ENCODE measurements at places on chromosomes 6 and 20.

DNA sequence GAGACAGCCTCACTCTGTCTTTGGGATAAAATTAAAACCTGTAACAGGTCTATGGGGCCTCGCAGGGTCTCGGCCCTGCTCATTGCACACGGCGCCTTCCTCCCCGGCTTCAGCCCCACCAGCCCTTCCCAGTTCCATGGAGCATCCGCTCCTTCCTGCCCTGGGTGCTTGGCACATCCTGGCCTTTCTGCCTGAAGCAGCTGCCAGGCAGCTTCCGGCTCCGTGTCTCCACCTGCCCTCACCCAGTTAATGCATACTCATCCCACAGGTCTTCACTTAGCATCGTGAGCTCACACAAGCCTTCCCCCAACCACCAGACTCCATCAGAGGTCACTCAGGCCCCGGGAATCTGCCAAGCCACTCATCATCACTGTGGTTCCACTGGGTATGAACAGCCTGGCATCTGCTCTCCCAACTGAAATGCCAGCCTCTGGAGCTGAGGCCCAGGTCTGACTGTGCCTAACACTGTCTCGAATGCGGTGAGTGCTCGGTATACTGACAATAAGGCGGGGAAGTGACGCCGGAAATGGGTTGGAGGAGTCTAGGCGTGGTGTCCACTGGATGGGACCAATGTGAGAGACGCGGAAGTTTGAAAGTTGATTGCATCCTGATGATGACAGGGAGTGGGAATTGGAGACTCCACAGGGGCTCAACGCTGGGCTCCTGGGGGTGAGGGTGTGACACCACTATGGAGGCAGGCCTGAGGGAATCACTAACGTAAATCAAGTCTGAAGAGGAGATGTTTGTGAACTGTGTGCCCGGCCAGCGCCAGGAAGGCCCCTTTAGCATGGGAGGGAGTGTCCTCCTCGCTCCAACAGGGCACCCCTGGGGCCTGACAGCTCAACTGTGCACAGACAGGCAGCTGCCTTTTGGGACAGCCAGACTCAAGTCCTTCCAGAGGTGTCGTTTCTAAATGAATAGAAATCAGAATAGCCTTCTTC is 245.8 kb downstream of the TTLL2 start:
- DNase-seq = no peak

GRCh38 chr6:32982702-32983492 is 14.5 kb downstream of the BRD2 start:
- no peak for DNase-seq

DNA sequence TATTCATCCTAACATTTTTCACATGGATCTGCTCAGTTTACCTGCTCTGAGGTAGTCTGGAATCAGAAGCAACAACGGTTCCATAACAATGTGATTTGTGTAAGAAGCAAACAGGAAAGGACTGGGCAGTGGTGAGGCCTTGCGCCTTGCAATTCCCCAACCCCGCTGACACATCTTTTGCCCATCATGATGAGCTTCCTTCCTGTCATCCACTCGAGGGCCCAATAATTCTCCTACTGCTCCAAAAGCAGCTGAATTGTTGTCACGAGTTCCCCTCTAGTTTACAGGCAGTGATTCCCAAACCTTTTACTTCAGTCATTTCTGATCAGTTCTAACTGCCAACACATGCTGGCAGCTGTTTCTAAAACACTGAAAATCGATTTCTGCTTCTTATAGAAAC is 22.9 kb downstream of the STX7 start:
- DNase-seq = no peak

- DNase-seq = no peak
Measured at GRCh38 chr6:158762787-158763433, 56.3 kb downstream of the EZR start.

DNA sequence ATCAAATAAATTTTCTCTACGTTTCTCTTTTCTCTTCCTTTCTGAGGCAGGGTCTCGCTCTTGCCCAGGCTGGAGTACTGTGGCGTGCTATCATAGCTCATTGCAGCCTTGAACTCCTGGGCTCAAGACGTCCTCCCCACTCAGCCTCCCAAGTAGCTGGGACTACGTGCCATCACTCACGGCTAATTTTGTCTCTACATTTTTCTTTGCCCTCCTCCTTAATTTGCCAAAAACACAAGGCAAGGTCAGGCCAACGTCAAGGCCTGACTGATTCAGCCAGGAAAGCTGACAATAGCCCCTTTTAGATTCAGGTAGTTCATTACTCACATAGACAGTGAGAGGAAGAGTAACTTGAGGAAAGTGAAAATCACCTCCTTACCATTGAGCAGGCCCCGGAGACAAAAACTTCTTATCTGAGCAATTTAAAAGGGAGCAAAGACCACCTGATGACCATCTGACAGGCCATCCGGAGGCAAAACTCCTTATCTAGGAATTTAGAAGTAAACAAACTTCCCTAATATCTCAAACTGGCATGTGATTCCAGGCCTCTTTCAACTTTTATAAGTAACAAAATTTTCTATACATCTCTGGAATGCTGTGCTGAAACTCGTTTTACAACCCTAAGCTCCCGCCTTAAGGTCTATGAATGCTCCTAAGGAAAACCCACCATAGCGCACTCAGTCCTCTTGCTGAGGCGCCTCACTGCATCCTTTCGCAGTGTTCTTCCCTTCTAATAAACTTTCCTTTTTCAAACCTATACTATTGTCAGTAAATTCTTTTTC is 42.1 kb upstream of the SRPK1 start:
- DNase-seq = no peak

DNA sequence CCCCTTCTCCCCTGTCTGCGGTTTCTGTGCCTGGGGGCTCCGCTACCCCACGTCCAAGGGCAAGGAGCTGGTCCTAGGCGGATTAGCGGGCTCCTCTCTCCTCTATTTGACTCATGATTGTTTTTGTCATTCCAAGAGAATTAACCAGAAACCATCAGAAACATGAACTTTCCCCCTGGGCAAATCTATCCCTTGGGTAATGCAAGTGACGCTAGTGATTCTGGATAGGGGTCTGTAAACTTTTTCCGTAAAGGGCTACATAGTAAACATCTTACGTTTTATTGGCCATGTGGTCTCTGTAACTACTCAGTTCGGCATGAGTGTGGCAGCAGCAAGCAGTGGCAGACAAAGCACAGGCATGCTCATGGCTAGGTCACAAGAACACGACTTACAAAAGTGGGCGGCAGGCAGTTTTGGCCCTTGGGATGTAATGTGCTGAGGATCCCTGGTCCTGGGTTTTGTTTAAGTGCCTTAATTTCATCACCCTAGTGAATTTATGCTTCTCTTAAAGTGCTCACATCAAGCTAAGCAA is 654 bp downstream of the CST11 start:
- no peak for DNase-seq

DNA sequence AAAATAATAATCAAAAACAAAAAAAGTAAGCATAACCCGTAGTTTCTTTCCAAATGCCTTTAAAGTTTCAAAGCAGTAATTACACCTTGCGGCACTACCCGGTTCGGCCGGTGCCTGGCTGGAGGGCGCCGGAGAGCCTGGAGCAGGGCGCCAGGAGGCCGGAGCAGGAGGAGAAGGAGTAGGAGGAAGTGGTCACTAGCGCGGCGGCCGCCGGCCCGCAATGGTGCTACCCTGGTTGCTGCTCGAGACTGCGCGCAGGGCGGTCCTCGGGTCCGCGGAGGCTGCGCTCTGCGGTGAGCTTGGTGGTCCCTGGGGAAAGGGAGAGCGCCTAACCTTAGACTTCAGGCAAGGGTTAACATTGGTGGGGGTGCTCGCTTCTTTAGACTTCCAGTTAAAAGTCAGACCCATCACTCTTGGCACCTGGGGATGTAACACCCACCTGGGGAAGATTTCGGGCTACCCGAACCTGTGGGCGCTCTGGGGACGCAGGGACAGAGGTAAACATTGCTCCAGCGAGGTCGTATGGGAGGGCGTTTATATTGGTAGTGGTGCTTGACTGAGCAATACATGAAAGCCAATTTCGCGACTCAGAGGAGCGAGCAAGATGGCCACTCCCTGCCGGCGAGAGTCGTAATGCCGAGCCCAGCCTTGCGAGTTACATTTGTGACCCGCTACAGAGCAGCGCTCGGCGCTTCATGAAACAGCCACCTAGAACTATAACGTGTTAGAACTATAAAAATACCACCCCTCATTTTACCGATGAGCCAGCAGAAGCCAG is 5.8 kb upstream of the USP45 start:
- DNase-seq = peak; percentile 66

DNA sequence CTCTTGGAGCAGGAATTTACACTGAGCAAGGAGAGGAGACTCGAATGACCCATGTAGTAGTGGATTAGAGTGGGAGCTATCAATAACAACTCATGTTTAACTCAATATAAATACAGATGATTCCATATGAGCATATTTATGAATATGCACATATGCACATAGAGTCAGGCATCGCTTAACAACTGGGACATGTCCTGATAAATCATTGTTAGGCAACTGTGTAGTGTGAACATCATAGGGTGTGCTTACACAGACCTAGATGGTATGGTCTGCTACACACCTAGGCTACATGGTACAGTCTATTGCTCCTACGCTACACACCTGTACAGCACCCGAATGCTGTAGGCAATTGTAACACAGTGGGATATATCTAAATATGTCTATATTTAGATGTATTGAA is 75.9 kb upstream of the RALGAPA2 start:
- DNase-seq = no peak

GRCh38 chr6:33702345-33702977 is 9.0 kb downstream of the UQCC2 start:
- DNase-seq = no peak

DNA sequence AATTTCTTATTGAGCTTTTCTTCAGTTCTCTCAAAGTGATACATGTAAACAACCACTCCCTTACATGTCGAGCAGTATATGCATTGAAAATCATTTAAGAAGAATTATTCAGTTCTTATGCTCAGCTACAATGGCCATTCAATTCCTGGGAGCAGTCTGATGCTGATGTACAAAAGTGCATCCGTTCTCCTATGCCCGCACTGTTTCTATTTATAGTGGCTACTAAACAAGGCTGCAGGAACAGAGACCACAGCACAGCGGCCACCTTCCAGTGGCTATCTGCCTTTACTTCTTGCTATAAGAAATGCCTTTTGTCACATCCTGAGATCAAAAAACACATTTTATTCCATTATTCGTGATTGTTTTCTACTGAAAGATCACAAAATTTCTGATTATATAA is 82.2 kb downstream of the FHL5 start:
- no peak for DNase-seq

- DNase-seq = no peak
Measured at GRCh38 chr20:37302981-37303380, 13.5 kb downstream of the MANBAL start.

- no peak for DNase-seq
Measured at GRCh38 chr6:18485660-18486435, 98.7 kb downstream of the RNF144B start.

DNA sequence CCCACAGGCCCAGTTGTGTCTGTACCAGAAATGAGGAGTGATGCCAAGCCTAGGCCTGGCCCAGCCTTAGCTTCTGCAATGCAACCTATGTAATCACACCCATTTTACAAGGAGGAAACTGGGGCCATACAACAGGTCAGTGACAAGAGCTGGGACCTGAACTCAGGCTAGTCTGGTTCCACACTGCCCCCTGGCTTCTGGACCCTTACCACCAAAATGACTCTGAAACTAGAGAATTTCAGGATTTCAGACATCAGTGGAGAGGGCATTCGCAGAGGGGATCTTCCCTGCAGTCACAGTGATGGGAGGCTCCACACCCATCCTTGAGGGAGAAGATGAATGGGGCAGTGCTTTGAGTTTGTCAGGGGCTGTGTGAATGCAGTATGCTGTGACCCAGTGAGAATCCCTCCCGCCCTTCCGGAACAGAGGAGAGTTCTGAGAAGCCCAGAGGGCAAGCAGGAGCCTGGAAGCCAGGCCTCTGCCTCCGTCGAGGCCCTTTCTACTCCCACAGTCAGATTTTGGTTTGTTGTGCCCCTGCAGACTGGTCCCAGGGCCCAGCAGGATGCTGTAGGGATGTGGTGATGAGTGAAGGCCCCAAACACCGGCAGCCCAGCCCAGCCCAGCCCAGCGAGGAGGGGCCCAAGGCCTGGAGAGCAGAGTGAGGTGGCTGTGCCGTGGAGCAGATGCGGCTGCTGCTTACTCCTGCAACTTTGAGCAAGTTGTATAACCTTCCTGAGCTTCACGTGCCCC is 48.1 kb upstream of the MYL9 start:
- no peak for DNase-seq

- peak; percentile 39 for DNase-seq
Measured at GRCh38 chr20:41617059-41617901, 897 bp downstream of the CHD6 start.

DNA sequence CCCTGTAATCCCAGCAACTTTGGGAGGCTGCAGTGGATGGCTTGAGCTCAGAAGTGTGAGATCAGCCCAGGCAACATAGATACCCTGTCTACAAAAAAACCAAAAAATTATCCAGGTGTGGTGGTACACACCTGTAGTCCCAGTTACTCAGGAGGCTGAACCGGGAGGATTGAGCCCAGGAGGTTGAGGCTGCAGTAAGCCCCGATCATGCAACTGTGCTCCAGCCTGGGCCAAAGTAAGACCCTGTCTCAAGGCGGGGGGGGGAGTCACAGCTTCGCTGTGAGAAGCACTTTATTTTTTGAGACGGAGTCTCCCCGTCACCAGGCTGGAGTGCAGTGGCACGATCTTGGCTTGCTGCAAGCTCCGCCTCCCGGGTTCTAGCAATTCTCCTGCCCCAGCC is 54.2 kb downstream of the EZR start:
- no peak for DNase-seq

DNA sequence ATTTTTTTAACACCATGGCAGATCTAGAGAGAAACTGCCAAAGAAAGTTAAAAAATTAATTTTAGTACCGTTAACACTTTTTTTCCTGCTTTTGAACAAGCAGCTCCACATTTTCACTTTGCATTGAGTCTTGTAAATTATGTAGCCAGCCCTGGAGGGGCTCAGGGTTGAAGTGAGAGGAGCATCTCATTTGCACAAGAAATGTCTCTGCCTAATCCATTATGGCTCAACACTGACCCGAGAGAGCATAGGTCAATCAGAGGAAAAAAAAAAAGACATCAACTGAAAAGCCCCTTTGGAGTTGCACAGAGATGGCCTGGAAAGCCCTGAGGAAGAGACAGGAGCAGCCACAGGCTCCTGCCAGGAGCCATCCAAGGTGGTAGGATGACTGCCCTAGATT is 4.3 kb upstream of the SLPI start:
- no peak for DNase-seq

- DNase-seq = no peak
Measured at GRCh38 chr6:105606831-105607463, 204.1 kb upstream of the PREP start.

DNA sequence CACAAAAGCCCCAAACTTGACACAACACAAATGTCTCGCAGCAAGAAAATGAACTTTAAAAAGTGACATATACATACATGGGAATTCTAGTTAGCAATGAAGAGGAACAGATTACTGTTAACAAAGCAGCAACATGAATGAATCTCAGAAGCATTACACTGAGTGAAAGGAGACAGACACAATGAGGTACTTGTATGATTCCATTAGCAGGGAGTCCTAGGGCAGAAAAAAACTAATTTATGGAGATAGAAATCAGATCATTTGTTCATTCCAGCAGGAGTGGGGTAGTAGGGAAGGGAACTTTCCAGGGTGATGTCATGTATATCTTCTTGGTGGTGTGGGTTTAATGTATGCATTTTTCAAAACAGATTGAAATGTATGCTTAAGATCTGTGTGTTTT is 524.4 kb downstream of the KIF16B start:
- no peak for DNase-seq
